Activated CD4-positive, alpha-beta memory T cell treated with anti-CD3 and anti-CD28 coated beads, Interleukin-2, amount 10 ng/mL, durations not matched to agents 7 days and 5 days (primary cell): ENCODE measurements at places on chromosomes 7 and 10. TPM values are rescaled to one million over a fixed set of nuclear protein-coding genes. Genes with fewer than 3 reads are reported as not detected.

Gene OR9A2
- not detected for total RNA-seq

DNA sequence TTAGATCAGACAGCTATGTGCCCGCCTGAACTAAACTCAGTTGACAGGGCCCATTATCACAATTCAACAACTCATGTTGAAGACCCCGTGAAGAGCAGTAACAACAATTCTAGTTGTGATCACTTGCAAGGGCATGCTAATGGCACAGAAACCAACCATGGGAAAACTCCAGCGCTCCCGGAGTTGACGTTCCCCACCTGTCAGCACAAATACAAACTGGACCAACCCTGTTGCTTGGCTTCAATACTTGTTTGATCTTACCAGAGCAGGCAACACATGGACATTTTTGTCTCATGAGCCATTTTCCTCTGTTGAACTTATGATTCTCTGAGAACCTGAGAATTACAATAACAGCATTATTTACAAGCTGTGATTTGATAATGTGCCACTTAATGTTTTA is 119.0 kb upstream of the LANCL2 start:
- H3K36me3 ChIP-seq: no peaks in the 10 kb centered on the region
- no peak overlapping the region for H3K4me3 ChIP-seq
- peaks cover 6% of the 10 kb centered on the region for H3K27me3 ChIP-seq
- DNase-seq: no peak
- no peak overlapping the region for H3K27ac ChIP-seq
- no peaks in the 10 kb centered on the region for H3K4me1 ChIP-seq

Gene HERC4
- 65.2 TPM for total RNA-seq

- peak overlapping the region; percentile 88 for H3K4me3 ChIP-seq
- DNase-seq: no peak
- H3K36me3 ChIP-seq: peaks cover 13% of the 10 kb centered on the region
- H3K4me1 ChIP-seq: peaks cover 50% of the 10 kb centered on the region
- peaks cover 5% of the 10 kb centered on the region for H3K27me3 ChIP-seq
Observed at GRCh38 chr10:22250897-22251660, 33.3 kb upstream of the EBLN1 start.

Gene ARHGAP19
- total RNA-seq: 47.0 TPM

Gene H2BK1
- total RNA-seq: not detected

Gene GBX1
- total RNA-seq: not detected

GRCh38 chr7:159102681-159103381 is 41.8 kb downstream of the VIPR2 start:
- H3K27ac ChIP-seq: no peak overlapping the region
- H3K27me3 ChIP-seq: no peaks in the 10 kb centered on the region
- H3K4me1 ChIP-seq: no peaks in the 10 kb centered on the region
- no peak overlapping the region for H3K4me3 ChIP-seq

DNA sequence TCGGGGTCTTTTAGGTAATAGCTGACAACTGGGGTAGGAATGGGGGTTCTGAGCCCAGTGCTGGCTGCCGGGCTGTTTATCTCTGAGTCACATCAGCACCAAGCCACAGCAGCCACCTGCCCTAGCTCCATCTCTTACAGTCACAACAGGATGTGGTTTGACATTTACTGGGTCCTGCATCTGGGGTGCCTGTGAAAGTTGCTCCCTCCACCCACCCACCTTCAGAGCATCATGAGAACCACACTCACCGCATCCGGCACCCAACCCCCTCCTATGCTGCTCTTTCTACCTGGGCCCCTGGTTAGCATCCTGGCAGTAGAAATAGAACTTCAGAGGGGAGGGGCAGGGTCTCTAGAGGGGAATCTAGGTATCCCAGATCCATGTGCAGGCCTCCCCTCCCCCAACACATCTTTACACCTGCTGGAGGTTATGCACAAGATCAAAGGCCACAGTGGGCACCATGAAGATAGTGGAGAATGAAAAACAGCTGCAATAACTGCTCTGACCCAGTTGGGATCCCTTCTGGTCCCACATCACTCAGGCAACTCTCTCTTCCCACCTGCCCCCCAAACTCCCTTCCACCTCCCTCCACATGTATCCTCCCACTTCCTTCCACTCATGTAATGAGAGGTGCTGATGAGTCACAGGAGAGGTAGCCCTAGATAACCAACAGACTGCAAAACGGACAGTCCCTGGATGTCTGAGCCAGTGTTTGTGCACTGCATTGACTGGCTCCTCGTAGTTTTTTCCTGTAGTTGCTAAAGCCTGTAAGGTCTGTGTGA is 38.2 kb downstream of the PRSS2 start:
- H3K36me3 ChIP-seq: peaks cover 21% of the 10 kb centered on the region
- H3K27me3 ChIP-seq: no peaks in the 10 kb centered on the region
- peak overlapping the region; percentile 70 for H3K4me3 ChIP-seq

Gene OPN1SW
- total RNA-seq: not detected

- no peak within 1 kb of the TSS for H3K27ac ChIP-seq
- no peaks in the 10 kb centered on the region for H3K36me3 ChIP-seq
- H3K27me3 ChIP-seq: peaks cover 14% of the 10 kb centered on the region
- no peak for DNase-seq
Observed at GRCh38 chr10:90920986-90921666, at the start of gene ANKRD1. ANKRD1 (minus strand) TSS chr10:90921087; CDS start chr10:90921027, 60 bp downstream.

DNA sequence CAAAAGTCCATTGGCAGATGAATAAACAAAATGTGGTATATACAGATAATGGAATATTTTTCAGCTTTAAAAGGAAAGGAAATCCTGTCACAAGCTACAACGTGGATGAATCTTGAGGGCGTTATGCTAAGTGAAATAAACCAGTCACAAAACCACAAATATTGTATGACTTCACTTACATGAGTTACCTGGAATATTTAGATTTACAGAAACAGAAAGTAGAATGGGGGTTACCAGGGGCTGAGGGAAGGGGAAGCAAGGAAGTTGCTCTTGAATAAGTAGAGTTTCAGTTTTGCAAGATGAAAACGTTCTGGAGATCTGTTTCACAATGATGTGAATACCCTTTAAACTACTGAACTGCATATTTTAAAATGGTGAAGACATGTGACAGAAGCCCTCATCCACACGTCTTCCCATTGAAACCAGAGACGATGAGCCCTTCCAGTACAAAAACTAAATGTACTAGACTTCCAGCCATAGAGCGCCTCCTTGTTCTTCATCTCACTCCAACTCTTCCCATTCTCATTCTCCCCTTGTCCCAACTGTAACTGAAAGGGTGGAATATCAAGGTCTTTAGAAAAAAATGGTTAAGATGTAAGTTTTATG is 62.4 kb downstream of the MICU1 start:
- H3K4me1 ChIP-seq: peaks cover 31% of the 10 kb centered on the region
- peak overlapping the region; percentile 68 for H3K4me3 ChIP-seq
- no peaks in the 10 kb centered on the region for H3K27me3 ChIP-seq
- no peak for DNase-seq
- H3K27ac ChIP-seq: peak overlapping the region; percentile 76

Gene SLC39A12
- not detected for total RNA-seq

- peaks cover 51% of the 10 kb centered on the region for H3K36me3 ChIP-seq
- no peak overlapping the region for H3K27ac ChIP-seq
- H3K4me1 ChIP-seq: peaks cover 4% of the 10 kb centered on the region
Observed at GRCh38 chr7:87858417-87859100, 17.6 kb downstream of the SLC25A40 start.

GRCh38 chr7:98178321-98178720 is 32.9 kb upstream of the BHLHA15 start:
- H3K4me1 ChIP-seq: no peaks in the 10 kb centered on the region
- no peak overlapping the region for H3K4me3 ChIP-seq
- no peaks in the 10 kb centered on the region for H3K27me3 ChIP-seq
- no peak for DNase-seq
- no peak overlapping the region for H3K27ac ChIP-seq

Gene SPDYE8
- not detected for total RNA-seq

Gene LRRC4
- not detected for total RNA-seq

DNA sequence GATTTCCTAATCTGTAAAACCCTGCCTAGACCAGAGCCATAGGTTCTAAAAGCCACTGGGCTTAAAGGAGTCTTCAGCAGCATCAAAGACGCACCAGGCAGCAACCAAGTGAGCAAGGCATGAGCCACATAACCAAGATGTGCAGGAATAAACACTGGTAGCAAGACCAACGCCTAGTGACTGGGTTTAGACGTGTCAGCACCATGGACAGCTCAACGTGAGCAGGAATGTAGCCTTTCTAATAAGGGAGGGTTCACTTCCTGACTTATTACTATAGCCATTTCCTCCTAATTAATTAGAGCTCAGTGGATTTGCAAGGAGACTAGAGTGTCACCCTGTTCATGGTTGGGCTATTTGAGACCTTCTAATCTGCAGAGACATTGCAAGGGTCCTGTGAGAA is 223.7 kb downstream of the LHFPL3 start:
- H3K4me1 ChIP-seq: no peaks in the 10 kb centered on the region
- no peak overlapping the region for H3K27ac ChIP-seq

- no peaks in the 10 kb centered on the region for H3K36me3 ChIP-seq
- no peaks in the 10 kb centered on the region for H3K27me3 ChIP-seq
- no peak overlapping the region for H3K27ac ChIP-seq
- no peaks in the 10 kb centered on the region for H3K4me1 ChIP-seq
- DNase-seq: no peak
- no peak overlapping the region for H3K4me3 ChIP-seq
Observed at GRCh38 chr10:52542906-52543305, 228.8 kb downstream of the DKK1 start.

DNA sequence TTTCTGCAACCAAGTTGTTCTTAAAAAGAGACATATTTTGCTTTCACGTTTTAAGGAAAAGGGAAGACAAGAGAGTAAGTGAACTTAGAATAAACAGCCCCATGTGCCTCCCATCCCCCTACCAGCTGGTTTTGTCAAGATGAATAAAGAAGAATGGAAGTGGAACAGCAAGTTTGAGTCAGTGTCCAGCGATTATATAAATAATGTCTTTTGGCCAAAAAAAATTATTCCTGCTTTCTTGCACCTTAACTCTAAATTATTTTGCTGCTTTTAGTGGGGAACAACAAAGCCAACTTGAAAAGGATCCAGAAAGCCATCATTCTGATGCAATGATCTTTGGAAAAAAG is 82.4 kb upstream of the TRIL start:
- no peak for DNase-seq
- H3K4me1 ChIP-seq: peaks cover 26% of the 10 kb centered on the region
- no peak overlapping the region for H3K4me3 ChIP-seq
- H3K27ac ChIP-seq: no peak overlapping the region

DNA sequence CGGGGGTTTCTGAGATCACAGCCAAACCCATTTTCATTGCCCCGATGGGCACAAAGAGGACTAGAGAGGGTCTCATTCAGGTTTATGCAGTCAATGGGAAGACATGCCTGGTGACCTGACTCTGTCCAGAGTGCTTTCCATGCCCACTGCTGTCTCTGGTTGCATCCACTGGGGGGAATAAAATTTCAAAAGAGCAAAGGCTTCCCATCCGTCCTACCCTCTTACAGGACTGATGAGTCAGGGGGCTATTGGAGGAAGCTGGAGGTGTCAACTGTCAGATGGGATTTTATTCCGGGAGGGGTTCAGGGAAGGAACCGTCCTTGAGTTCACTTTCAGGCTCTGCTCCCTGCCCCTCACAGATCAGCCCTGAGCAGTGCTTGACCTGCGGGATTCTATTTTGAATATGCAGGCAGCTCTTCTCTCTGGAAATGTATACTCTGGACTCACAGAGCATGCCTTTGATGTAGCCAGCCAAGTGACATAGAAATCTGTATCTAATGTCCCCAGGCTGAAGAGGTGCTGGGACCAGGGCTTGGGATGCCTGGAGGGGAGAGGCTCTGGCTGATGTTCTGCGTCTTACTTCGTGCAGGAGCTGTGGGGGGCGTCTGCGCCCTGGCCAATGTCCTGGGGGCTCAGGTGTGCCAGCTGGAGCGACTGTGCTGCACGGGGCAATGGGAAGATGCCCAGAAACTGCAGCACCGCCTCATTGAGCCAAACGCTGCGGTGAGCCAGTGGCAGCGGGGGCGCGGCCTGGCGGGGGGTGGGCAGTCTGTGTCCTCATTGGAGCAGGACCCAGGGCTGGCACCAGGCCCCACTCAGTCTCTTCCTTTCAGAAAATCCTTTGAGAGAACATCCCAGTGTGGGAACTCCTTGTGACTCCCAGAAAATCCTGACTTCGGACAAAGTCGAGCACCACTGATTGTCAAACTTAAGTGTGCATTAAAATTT is 12.0 kb downstream of the C10orf62 start:
- no peaks in the 10 kb centered on the region for H3K4me1 ChIP-seq
- no peak for DNase-seq
- H3K36me3 ChIP-seq: no peaks in the 10 kb centered on the region
- no peak overlapping the region for H3K4me3 ChIP-seq
- H3K27ac ChIP-seq: no peak overlapping the region

Gene PRPS1L1
- not detected for total RNA-seq

DNA sequence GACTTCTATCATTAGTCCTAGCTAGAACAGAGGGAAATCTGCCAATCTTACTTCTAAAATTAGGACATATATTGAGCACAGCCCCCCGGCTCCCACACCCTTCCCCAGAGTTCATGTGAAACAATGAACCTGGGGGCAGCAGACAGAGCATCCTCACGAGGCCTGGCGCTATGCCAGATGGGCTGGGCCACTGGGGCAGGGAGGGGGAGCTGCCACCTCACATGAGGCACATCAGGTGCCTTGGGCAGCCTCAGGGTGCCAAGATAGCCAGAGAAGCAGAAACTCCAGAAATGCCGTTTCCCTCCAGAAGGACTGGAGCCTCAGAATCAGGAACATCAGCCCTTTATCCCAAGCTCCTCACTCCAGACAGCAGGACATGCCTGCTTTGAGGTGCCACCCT is 92.8 kb upstream of the LANCL2 start:
- DNase-seq: no peak
- no peak overlapping the region for H3K27ac ChIP-seq
- H3K27me3 ChIP-seq: peaks cover 12% of the 10 kb centered on the region
- no peak overlapping the region for H3K4me3 ChIP-seq

- no peak for DNase-seq
- H3K27ac ChIP-seq: no peak overlapping the region
- H3K4me1 ChIP-seq: no peaks in the 10 kb centered on the region
- no peak overlapping the region for H3K4me3 ChIP-seq
- peaks cover 72% of the 10 kb centered on the region for H3K36me3 ChIP-seq
Observed at GRCh38 chr10:88920986-88921593, 31.5 kb downstream of the ACTA2 start.

Gene EPHB6
- total RNA-seq: 7.0 TPM

DNA sequence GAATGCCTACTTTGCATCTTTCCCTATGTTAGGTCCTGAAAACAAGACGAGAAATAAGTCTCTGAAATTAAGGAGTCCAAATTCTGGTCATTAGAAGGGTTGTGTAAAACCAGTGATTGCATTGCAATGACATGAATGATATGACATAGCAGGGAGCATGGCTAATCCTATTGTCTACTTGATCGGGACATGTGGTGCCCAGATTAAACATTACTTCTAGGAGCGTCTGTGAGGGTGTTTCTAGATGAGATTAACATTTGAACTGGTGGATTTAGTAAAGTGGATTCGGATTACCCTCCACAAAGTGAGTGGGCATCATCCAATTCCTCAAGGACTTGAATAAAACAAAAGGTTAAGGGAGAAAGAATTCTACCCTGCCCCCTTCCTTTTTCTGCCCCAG is 434.9 kb upstream of the KLF6 start:
- no peak overlapping the region for H3K4me3 ChIP-seq
- H3K27ac ChIP-seq: no peak overlapping the region
- no peaks in the 10 kb centered on the region for H3K36me3 ChIP-seq
- H3K4me1 ChIP-seq: no peaks in the 10 kb centered on the region
- no peak for DNase-seq
